ENCODE measurements at places on chromosomes 13 and 19. TPM values are rescaled to one million over a fixed set of nuclear protein-coding genes. Genes with fewer than 3 reads are reported as not detected.
A peak's percentile ranks its signal among the peaks of the same experiment; 100 is the strongest.

WDR87 gene
- 0.03 TPM for polyA plus RNA-seq

KIR3DL1 gene
- polyA plus RNA-seq: not detected

EXOC3L2 gene
- 5.1 TPM for polyA plus RNA-seq

PTGIR gene
- 1.7 TPM for polyA plus RNA-seq

NFILZ gene
- polyA plus RNA-seq: not detected

ZNF583 gene
- polyA plus RNA-seq: 11.9 TPM

ZNF443 gene
- polyA plus RNA-seq: 14.2 TPM

GRCh38 chr13:99018418-99019180 lies 40.7 kb upstream of the DOCK9 start:
- no peak for DNase-seq

- DNase-seq: no peak
Measured at GRCh38 chr13:95573221-95573620, 20.7 kb downstream of the CLDN10 start.

DNA sequence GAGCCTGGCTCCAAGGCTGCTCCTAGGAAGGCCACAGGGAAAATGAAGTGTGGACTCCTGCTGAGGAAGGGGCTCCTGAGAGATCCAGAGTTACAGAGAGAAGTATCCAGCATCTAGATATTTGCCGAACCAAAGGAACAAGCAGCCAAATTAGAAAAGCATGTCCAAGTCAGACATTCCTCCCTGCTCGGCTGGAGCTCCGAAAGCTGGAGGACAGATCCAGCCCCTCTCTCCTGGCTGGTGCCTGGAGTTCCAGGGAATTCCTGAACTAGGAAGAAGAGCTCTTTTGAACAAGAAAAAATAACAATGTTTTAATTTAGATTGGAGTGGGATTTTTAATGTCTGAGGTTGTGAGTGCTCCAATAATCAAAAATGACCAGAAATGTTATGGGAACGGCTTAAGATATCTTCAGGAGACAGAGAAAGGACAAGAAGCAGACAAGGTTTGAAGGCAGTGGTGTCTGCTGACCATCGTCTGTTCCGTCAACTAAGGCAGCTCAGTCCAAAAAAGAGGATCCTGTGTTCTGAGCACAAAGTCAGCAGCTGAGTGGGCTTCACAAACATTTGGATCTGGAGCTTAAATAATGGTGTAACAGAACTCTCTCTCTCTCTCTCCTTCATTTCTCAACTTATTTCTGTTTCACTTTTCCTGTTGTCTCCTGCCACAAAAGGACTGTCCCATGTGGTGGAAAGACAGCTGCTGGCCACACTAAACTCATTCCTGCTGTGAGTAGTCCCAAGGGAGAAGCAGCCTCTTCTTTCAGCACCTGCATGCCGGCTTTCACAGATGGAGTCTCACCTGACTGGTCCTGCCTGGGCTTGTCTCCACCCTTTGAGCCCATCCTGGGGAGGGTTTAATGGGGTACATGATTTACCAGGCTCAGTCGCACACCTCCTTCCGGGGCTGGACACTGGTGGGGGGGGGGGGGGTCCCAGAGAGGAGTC lies 31.5 kb upstream of the IRS2 start:
- DNase-seq: no peak

- DNase-seq: no peak
Measured at GRCh38 chr19:12782174-12782423, 6.7 kb upstream of the HOOK2 start.

GRCh38 chr19:48826606-48827020 lies 9.7 kb downstream of the HSD17B14 start:
- DNase-seq: no peak

DNA sequence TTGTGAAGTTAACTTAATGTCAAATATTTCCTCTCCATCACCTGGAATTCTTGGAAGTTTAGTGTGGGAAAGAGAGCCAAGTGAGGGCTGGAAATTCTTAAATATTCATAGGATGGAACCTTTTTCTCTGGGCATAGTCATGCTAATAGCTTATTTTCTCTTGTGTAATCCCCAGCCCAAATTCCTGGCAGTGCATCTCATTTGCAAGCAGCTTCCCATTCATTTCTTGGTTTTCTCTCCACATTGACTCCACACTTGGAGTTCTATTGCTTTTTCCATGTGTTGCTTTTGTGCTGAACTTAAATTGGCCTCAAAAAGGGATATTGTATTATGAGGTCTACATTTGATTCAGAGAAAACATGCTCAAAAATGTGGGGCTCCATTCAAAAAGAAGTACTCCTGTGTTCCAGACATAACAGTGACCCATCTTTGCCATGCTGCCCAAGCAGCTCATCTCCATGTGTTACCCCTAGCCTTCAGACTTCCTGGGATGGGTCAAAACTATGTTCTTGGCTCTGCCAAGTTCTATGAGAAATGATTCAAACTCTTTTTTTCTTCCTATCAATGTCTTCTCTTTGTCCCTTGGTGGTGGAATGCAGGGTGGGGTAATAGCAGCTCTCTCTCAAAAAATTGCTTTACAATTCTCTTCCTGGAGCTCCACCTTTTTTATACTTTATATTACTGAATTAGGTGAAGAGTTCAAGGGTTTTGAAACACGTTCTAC lies 2471.5 kb downstream of the PCDH9 start:
- no peak for DNase-seq

DNA sequence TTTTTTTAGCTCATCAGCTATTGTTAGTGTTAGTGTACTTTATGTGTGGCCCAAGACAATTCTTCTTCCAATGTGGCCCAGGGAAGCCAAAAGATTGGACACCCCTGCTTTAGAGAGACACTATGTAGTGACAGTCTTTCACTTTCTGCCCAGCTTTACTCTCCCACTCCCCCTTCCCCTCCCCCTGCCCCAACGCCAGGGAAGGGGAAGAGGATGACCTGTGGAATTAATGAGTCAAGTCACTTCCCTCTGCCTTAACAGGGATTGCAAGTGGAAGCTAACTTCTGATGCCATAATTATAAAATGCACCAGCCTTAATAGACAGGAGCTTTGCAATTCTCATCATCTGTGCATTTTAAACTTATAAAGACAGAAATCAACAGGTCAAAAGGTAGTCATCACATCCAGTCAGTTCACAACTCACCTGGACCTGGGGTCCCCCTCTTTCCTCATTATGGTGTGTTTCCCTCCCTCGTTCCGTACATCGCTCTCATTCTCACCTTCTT lies 1.6 kb downstream of the ZNF415 start:
- DNase-seq: no peak

DNA sequence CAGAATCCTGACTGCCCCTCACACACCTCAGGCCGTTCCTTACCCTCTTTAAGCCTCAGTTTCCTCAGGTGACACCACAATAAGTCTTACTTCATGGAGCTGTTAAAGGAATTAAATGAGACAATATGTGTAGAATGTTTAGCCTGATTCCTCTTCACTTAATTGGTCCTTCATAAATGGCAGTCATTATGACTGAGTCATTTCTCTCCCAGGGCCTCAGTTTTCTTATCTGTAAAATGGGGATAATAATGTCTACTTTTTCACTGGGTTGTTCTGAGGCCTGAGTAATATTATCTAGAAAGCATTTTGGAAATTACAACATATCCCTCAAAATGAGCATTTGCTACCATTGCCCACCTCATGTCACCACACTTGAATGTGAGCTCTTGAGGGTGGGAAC lies 21.6 kb downstream of the POU2F2 start:
- no peak for DNase-seq

- DNase-seq: no peak
Measured at GRCh38 chr13:101258509-101258908, 157.8 kb downstream of the NALCN start.

DNA sequence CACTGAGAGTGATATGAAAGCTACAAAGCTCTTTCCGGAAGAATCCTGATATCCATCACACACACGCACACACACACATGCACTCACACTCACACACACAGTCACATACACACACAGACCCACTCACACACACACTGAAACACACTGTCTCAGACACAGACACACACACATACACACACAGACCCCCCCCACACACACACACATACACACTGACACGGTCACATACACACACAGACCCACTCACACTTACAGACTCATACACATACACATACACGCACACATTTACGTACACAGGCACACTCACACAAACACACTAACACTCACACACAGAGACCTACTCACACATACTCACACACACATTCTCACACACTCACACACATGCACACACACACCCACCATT lies 58.6 kb downstream of the LIG4 start:
- no peak for DNase-seq

DNA sequence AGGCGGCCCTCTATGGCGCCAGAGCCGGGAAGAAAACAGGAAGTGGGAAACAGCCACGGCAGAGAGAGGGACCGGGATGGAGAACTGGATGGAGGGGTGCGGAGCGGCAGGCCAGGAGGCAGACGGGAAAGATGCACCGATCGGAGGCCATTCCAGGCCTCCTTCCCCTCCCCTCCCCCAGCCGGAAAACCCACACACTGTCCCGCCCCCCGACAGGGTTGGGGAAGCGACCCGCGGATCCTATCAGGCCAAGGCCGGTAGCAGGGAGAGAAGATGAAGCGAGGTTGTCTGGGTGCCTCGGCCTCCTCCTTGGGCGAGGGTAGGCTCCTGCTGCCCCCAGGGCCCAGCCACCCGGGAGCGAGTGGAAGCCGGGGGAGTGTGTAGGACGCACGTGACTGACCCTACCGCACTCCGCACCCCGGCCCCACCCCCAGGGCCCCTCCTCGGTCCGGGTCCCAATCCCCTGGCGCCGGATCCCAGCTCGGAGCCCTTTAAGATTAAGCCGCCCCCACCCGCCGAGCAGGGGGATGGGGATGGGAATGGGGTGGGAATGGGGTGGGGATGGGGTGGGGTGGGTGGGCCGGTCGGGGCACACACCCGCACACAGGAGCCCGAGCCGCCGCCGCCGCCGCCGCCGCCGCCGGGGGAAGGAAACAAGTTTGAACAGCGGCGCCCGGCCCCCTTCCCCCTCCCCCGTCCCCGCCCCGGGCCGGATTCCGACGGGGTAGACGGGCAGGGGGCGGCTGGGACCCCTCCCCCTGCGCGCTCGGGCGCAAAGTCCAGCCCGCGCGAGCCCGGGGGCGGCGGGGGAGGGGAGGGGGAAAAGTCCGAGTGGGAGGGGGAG lies 1.5 kb downstream of the ERF start:
- DNase-seq: peak; percentile 71

DNA sequence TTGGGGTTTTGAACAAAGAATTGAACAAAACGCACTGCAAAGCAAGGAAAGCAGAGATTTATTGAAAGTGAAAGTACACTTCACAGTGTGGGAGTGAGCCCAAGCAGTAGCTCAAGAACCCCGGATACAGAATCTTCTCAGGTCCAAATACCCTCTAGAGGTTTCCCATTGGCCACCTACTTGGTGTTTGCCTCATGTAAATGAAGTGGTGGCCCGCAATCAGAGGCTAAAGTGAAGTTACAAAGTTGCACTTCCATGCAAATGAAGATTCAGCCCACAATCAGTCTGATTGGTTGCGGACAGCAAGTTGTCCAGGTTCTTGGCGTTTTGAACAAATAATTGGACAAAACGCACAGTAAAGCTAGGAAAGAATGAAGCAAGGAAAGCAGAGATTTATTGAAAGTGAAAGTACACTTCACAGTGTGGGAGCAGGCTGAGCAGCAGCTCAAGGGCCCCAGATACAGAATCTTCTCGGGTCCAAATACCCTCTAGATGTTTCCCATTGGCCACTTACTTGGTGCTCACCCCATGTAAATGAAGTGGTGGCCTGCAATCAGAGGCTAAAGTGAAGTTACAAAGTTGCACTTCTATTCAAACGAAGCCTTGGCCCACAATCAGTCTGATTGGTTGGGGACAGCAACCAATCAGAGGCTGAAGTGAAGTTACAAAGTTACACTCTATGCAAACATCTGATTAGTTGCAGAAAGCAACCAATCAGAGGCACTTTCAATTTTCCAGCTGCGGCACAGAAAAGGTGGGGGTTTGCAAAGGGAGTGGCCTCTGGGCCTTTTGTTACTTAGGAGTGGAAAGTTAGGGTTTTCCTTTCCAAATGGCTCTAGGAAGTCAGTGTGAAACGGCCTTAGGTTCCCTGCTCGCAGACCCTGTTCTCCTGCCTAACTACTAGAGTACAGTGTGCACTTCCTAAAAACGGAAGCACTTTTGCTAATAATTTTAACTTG lies 4.8 kb upstream of the TM9SF2 start:
- no peak for DNase-seq

DNA sequence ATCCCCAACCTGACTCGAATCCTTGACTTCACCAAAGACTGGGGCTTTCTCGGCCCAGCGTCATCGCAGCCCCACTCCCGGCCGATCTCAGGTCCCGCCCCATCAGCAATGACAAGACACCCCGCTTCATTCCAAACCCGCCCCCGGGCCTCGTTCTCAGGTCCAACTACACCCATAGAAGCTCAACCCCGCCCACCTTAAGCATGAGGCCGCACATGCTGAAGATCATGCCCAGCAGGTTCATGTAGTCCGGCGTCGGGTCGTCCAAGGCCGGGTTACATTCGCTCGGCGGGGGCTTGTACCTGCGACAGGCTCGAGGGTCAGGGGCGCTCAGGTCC lies 2.3 kb downstream of the WDR83 start:
- no peak for DNase-seq

DNA sequence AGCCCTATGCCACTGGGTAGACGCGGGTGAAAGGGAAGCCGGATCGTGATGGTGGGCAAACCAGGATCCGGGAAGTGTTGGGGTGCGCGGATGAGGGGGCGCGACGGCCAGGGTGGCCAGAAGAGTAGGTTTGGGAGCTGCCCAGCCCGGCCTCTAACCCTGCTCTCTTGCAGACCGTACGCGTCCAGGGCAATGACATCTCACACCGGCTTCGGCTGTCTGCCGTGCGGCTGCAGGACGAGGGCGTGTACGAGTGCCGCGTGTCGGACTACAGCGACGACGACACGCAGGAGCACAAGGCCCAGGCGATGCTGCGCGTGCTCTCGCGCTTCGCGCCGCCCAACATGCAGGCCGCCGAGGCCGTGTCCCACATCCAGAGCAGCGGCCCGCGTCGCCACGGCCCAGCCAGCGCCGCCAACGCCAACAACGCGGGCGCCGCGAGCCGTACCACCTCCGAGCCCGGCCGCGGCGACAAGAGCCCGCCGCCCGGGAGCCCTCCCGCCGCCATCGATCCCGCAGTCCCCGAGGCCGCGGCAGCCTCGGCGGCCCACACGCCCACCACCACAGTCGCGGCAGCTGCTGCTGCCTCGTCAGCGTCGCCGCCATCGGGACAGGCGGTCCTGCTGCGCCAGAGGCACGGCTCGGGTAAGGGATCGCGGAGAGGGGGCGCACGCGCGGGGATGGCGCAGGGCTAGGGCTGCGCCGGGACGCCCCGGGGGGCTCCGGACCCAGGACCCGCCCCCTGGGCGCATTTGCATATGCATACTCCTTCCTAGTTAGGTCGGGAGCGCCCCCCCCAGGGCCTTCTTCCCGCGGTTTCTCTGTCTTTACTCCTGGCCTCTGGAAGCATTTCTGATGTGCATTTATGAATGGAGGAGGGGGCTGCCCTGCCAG lies 4.1 kb downstream of the VSTM2B start:
- no peak for DNase-seq

GRCh38 chr13:42477596-42478190 lies 96.3 kb upstream of the TNFSF11 start:
- no peak for DNase-seq

- DNase-seq: no peak
Measured at GRCh38 chr13:110392510-110393240, 85.6 kb downstream of the COL4A2 start.

DNA sequence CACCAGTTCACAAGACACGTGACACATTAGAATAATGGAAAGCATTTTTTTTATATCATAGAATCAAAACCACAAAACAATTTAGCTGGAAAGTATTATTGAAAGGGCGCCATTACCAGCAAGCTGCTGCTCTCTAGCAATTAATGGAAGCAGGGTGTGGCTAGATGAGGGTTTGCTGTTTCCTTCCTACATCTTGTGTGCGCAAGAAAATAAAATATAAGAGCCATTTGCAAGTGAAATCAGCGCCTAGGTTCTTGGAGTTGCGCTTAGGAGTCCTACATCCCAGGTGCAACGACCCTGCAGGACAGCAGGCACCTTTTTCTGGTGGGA lies 140.9 kb downstream of the ZNF536 start:
- DNase-seq: no peak
